ENCODE measurements at places on chromosomes 3 and 15.

DNA sequence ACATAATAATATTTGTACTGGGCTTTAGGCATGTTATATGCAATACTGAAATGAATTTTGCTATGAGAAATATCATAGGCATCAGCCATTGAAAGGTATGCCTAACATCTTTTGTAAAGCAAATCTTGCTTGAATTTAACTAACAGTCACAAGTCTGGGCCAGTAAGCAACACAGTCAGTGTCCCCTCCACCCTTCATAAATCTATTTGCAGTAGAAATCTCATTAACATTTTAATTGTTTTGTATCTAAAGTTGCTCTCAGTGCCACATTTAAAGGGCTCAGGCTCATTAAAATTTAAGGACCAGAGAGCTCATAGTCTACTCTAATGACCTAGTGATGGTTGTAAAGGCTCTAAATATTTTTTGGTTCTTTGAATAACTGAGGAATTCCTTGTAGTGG is 167.2 kb upstream of the GOLIM4 start:
- no peak for DNase-seq

DNA sequence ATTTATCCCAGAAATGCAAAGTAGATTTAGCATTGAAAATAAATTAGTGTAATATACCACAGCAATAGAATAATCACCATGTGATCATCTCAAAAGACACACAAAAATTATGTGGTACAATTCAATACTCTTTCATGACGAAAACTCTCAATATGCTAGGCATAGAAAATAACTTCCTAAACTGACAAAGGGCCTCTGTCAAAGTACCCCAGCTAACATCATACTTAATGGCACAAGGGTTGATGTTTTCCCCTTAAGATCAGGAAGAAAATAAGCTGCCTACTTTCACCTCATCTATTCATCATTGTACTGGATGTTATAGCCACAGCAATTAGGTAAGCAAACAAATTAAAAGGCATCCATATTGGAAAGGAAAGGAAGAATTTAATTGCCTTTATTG is 22.7 kb upstream of the NIPA2 start:
- no peak for DNase-seq

DNA sequence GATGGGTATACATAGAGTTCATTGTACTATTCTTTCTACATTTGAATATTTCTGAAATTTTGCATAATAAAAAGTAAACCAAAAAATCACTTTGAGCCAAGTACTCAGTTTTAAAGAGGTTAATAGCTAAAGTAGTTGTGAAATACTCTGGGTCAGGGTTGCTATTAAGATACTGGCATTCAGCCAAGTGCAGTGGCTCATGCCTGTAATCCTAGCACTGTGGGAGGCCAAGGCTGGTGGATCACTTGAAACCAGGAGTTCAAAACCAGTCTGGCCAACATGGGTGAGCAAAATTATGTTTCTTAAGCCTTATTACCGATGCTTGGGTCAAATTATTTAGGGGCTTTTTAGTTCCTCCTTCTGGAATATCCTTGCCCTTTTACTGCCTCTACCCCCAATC is 122.0 kb upstream of the MELTF start:
- DNase-seq, result no peak

GRCh38 chr15:58340176-58340575 is 91.6 kb upstream of the LIPC start:
- no peak for DNase-seq

DNA sequence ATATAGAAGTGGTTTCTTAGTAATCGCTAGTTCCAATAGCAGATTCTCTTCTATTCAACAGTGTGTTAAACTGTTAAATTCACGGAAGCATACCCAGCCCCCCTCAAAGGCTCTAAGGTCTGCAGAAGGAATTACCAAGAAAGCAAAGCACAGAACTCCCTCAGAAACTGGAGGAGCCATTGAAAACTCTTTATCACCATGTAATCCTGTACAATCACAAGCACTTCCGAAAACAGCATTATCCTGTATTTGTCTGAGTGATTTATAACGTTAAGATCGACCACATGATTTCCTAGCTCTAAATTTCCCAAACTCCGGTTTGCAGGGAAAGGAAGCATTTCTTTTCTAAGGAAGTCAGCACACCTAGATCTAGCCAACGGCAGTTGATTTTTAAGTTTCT is 20.0 kb downstream of the MYO1E start:
- DNase-seq, result no peak

GRCh38 chr15:65192016-65192415 is 6.9 kb upstream of the CLPX start:
- DNase-seq, result no peak

- no peak for DNase-seq
Measured at GRCh38 chr15:96349034-96349856, 18.7 kb downstream of the NR2F2 start.

GRCh38 chr15:39543651-39544050 is 37.2 kb upstream of the THBS1 start:
- DNase-seq, result no peak

GRCh38 chr3:151262871-151263525 is 15.3 kb downstream of the P2RY14 start:
- DNase-seq, result no peak

DNA sequence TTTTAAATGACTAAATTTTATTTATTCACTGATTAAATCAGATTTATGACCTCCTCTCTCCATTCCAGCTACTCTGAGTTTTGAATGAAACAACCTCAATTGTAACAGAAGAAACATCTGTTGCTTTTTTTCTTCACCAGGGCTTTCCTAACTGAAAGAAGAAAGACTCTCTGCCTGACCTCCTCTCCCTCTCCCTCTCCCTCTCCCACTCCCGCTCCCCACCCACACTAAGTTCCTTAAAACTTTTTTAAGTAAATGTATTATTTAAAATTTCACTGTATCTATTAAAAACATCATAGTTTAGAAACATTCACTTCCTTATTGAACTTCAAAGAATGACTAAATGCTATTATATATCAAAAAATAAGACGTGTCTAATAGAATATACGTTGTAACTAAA is 122.0 kb downstream of the TFDP2 start:
- DNase-seq, result no peak

- no peak for DNase-seq
Measured at GRCh38 chr3:20225769-20226168, 39.8 kb upstream of the SGO1 start.

DNA sequence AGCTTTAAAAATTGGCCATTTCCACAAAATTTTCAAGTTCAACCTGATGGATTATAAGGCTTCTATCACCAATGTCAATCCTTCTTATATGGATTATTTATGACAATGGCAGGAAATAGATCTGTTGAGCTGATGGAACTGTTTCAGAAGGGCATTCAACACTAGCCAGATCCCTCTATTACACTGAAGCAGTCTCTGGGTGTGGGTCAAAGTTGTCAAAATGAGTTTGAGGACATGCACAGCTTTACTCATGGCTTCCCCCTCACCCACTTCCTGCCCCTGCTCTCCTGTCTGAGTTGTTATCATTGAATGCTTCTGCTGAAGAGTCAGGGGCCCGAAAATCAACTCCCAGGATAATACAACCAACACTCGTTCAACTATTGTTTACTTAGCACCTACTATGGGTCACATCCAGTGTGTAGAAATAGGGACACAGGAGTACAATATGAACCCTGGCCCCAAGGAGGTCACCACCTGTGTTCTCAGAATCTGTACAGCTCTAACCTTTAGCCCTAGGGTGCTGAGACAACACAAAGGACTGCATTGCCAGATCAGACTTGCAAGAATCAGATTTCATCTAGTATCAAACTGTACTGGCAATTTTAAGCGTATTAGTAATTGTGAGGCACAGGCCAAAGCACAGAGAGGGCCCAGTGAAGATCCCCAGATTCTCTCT is 41.7 kb upstream of the FAM3D start:
- no peak for DNase-seq

- DNase-seq, result no peak
Measured at GRCh38 chr3:183941216-183941615, 56.5 kb upstream of the PARL start.
